ENCODE measurements at places on chromosomes 12 and 14.

DNA sequence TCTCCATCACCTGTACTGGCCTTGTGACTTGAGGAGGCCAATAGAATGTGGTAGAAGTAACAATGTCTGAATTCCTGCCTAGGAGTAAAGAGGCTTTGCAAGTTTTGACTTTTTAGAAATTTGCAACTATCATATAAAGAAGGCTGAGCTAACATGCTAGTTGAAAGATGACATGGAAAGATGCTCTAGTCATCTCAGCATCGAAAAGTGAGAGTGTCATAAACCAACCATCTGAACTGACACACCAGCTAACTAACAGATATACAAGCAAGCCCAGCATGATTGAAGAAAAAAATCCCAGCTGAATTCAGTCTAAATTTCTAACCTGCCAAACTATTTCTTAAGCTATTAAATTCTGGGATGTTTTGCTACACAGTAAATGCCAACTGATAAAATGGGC lies 116.8 kb downstream of the NELL2 start:
- DNase-seq = no peak

DNA sequence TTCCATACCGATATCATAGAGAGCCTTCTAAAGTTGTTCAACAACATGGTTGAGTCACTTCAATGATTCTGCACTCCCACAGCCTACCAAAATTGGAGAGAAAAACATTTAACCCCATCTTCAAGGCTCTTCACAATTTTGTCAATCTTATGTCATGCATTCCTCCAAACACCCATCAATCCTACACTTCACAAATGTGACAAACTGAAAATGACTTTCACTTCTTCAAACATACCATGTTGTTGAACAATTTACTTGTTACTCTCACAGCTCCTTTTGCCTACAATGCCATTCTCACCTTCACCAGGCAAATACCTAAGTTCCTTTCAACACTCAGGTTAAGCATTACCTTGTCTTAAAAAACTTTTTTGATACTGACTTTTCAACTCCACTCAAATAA lies 88.0 kb downstream of the OSBPL8 start:
- no peak for DNase-seq

GRCh38 chr12:120062976-120063579 lies 53.5 kb downstream of the RAB35 start:
- no peak for DNase-seq

DNA sequence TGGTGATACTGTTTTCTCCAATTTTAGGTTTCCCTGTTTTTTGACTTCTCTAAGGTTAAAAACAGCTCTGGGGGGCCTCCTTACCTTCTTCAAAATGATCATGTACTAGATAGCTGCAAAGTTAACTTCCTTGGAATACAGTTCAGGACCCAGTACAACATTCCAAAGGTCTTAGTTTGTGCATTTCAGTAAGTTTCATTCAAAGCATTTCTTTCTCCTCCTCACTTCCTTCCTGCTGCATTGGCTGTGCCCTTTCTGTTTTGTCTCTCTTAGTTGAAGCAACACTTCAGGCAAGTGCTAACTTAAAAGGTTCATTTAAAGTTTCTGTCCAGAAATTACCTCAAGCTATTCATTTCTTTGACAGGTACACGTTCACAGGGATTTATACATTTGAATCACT lies 95.7 kb downstream of the SCN8A start:
- DNase-seq = peak; percentile 5

DNA sequence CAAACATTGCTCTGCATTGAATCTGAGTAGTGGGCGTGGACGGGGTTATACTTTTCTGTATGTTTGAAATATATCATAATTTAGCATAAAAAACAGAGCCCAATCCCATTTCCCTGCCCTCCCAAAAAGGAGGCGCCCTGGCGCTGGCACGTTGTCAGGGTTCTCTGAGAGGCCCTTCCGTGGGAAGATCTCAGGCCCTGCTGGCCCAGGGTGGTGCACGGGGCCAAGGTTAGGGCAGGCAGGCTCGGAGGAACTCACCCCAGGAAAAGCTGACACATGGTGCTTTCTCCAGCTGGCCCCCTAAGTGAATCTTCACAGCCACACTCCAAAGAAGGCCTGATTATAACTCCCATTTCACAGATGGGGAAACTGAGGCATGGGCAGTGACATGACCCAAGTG lies 17.2 kb downstream of the DIO3 start:
- DNase-seq = no peak

- DNase-seq = no peak
Observed at GRCh38 chr12:79056775-79057174, 192.2 kb downstream of the SYT1 start.

All from A172 (cell line).